ENCODE measurements at places on chromosomes 16 and 17.

- DNase-seq = no peak
Observed at GRCh38 chr17:5410594-5411272, 8.7 kb downstream of the NUP88 start.

GRCh38 chr17:71987634-71988033 lies 133.2 kb upstream of the SOX9 start:
- no peak for DNase-seq

- DNase-seq = no peak
Observed at GRCh38 chr17:62902531-62903220, 63.4 kb upstream of the TANC2 start.

GRCh38 chr17:64103391-64104364 lies 26.3 kb downstream of the ERN1 start:
- no peak for DNase-seq

DNA sequence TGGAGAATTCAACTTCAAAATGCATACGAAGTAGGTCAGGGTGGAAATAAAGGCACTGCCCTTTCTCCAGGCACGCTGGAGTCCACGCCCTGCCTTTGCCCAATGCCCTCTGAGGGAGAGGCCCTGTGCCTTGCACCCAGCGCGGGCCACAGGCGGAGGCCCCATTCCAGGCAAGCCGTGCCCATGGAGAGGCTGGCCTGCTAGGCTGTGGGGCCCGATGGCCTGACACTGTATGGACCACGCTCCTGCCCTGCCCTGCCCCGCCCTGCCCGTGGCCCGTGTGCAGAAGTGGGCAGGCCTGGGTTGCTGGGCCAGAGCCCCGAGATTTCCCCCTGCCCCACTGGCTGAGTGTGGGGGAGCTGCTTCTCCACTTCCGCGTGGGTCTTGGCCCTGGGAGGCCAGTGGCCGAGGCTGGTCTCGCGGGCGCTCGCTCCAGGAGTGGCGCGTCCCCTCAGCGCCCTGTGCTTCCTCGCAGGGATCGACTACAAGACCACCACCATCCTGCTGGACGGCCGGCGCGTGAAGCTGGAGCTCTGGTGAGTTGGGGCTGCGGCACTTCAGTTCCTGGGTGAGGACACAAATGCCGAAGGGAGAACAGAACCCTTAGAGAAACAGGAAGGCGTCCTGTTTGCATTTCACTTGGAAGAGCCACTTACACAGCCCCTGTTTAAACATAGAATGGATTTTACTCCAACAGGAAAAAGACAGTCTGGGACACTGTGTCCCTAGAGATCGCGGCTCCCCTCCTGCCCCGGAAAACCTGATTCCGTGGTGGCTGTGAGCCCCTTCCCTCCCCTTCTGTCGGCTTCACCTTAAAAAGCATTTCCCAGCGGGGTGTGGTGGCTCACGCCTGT lies 13.8 kb upstream of the WFIKKN1 start:
- DNase-seq = no peak
